ENCODE measurements at places on chromosomes 3 and 15.

GRCh38 chr3:52257911-52258310 is 12.4 kb downstream of the PPM1M start:
- DNase-seq, result no peak

- no peak for DNase-seq
Measured at GRCh38 chr3:129604767-129605166, 1.7 kb downstream of the PLXND1 start.

DNA sequence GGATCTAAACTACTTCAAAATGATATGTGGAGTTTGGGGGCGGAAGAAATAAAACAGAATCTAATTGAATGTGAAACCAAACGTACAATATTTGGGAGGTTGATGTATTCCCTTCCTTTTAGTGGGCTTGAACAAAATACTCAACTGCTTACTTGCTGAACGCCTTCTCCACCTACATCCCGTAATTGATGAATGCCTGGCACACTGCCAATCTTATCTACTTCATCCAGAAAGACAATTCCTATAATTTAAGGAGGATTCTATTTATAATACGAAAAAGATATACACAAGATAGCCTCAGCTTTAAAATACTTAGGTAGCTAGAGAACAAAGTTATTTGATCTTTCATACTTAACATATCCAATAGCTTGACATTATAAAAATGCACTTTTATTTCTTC is 23.1 kb upstream of the PDCD7 start:
- DNase-seq, result no peak

DNA sequence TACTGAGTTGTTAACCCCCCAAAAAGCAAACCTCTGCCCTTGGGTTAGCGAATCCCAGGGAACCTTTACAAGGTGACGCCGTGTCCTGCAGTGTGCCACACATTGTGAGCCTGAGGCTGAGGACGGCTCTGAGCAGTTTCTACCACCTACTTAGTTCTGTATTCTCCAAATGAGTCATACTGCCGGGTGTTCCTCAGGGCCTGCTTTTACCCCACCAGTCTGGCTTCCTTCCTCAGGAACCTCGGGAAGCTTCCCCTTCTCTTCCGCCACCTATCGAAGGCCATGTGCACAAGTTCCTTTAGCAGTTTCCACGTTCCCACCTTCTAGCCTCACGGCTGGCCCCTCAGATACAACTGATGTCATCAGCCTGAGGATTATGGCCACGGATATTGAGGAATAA is 384.0 kb upstream of the TPM1 start:
- no peak for DNase-seq

DNA sequence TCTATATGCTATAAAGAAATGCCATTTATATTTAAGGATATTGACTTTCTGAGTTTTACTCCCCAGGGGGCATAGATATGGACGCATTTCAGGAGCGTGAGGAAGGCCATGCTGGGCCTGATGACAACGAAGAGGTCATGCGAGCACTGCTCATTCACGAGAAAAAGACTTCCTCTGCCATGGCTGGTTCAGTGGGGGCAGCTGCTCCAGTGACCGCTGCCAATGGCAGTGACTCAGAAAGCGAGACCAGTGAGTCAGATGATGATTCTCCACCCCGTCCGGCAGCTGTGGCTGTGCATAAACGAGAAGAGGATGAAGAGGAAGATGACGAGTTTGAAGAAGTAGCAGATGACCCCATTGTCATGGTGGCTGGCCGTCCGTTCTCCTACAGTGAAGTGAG is 38.4 kb downstream of the GTF2E1 start:
- peak; percentile 39 for DNase-seq

DNA sequence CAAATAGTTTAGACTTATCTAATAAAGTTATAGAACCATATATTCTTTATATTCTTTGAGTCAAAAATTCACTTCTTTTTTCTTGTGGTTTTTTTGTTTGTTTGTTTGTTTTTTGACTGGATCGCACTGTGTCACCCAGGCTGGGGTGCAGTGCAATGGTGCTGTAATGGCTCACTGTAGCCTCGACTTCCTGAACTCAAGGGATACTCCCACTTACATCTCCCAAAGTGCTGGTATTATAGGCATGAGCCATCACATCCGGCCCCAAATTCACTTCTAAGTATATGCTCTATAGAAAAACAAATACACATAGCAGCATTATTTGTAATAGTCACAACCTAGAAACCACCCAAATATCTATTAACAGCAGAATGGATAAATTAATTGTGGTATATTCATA is 13.7 kb upstream of the SLTM start:
- no peak for DNase-seq

DNA sequence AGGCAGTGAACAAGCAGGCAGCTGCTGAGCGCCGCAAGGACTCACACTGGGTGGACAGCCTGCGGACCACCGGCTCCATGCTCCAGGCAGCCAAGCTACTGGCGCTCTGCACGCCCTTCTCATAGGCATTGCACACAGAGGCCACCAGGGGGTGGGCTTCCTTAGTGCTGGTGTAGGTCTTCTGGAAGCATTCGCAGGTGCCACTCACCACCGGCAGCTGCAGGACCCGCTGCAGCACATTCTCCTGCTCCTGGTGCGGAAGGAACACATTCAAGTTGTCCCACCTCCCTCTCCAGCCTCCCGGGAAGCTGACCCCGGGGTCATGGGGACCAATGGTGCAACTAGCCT is 6.0 kb downstream of the PLIN1 start:
- no peak for DNase-seq

DNA sequence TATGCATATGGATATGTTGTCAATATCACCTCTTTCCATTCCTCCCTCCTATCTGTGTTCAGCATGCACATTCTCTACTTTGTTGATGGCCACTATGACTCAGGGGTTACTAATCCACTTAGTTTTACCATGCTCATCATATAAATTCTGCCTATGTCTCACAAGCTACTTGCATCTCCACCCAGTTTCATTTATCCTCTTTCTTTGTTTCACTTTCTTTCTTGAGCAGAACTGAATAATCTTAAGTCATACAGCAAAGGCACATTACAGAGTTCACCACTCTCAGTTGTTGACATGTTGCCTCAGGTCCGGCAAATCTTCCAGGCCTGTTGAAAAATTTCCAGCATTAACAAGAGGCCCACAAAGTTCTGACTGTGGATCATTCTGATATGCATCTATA is 71.5 kb downstream of the SSR3 start:
- peak; percentile 72 for DNase-seq

DNA sequence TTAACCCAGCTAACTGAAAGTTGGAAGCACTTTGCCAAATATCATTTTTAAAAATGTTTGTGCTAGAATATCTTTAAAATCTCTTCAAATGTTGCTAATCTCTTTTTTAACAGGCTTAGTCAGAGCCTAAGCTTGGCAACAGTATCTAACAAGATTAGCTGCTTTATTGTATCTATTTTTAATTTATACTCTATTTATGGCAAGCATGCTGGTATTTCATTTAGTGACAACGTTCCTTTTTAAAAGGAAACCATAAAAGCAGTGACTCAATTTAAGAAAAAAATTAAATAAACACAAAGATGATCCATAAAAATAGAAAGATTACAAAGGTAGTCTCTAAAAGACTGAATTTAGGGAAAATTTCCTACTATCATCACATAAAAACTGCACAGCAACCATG is 40.5 kb downstream of the SLC12A6 start:
- no peak for DNase-seq

GRCh38 chr3:25870452-25870851 is 80.6 kb downstream of the OXSM start:
- peak; percentile 6 for DNase-seq

- DNase-seq, result no peak
Measured at GRCh38 chr3:197700095-197700494, 36.6 kb downstream of the RUBCN start.

DNA sequence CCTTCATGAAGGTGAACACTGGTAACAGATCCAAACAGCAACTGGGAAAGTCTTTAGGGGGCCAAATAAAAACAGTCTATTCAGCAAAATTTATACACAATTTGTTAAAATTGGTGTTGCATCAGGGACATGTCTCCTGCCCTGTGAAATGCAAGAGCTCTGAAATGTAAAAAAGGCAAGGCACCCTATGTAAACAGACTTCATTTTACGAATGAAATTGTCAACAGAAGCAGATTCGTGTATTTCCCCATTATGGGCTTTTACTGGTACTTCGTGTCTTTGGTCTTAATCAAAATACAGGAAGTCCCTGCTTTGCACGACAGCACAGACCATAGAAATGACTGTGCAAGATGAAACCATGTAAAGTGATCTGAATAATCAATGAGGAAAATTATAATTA is 127.3 kb upstream of the THBS1 start:
- no peak for DNase-seq

DNA sequence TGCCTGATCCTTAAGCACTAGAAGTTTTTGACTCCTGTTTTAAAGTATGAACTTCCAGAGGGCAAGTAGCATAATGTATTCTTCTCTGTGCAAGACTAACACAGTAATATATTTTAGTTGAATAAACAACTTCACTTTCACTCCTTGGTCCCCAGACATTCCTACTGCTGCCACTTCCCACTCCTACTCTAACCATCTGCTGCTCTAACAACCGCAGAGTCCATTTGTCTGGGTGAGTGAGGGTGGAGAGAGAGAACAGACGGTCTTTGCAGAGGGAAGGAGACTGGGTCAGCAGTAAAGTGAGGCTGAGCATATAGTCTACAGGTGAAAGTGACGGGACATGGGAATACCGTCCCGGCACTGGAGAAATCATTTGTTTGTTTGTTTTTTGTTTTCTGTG is 301.0 kb upstream of the SLCO3A1 start:
- DNase-seq, result no peak

DNA sequence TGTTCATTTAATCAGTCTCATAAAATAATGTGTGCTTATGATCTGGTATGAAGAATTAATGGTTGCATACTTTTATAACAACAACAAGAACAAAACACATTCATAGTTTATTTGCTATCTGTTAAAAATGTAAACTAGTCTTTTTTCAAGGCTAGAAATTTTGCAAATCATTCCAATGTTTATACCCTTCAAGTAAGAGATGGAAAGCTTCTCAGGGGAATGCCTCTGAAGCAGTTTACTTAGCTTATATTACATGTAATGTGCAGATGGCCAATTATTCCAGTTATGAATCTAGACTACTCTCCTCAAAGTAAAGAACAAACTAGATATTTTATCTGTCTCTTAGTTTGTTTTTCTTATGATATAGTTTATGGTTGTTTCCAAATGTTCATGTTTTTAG is 575.4 kb downstream of the NAALADL2 start:
- no peak for DNase-seq

DNA sequence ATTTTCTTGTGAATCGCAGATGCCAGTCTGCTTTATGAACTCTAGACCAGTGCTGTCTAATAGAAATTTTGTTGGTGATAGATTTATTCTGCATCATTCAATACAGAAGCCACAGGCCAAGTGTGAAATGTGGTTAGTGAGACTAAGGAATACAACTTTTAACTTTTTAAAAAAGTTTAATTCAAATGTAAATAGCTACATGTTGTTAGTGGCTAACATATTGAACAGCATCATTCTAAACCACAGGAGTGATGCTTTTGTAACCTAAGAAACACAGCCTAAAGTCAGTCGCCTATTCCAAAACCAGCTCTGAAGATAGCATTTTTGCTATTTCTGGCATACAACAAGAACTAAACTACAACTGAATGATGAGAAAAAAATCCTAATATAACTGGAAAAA is 164.8 kb upstream of the CBLB start:
- DNase-seq, result no peak

- DNase-seq, result no peak
Measured at GRCh38 chr3:135199137-135199536, 404.1 kb downstream of the EPHB1 start.

GRCh38 chr3:183158551-183159006 is 4.0 kb downstream of the LAMP3 start:
- peak; percentile 22 for DNase-seq

- peak; percentile 15 for DNase-seq
Measured at GRCh38 chr3:49387721-49388120, 24.1 kb downstream of the RHOA start.

- DNase-seq, result no peak
Measured at GRCh38 chr15:36584511-36584910, 5.1 kb downstream of the CDIN1 start.

GRCh38 chr3:102478160-102478559 is 43.3 kb downstream of the ZPLD1 start:
- DNase-seq, result no peak

- DNase-seq, result peak; percentile 48
Measured at GRCh38 chr3:36362216-36362615, 18.1 kb upstream of the STAC start.

DNA sequence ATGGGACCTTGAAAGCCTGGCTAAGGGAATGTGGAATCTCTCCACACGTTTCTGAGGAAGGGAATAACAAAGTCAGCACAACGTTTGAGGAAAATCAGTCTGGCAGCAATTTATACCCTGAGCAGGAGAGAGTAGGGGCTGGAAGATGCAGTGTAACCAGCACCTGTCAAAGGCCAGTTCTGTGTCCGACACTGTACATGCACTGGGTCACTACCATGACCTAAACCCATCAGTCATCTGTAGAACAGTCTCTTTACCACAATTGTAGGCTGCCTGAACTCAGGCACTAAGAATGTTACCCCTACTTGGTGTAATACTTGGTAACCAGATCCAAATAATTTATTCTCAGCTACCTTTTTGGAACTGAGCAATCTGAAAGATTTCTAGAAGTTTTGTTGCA is 113.4 kb downstream of the FEZF2 start:
- no peak for DNase-seq

- DNase-seq, result no peak
Measured at GRCh38 chr3:157166561-157166960, 6.6 kb upstream of the CCNL1 start.

- no peak for DNase-seq
Measured at GRCh38 chr3:172334671-172335207, 113.5 kb downstream of the GHSR start.

DNA sequence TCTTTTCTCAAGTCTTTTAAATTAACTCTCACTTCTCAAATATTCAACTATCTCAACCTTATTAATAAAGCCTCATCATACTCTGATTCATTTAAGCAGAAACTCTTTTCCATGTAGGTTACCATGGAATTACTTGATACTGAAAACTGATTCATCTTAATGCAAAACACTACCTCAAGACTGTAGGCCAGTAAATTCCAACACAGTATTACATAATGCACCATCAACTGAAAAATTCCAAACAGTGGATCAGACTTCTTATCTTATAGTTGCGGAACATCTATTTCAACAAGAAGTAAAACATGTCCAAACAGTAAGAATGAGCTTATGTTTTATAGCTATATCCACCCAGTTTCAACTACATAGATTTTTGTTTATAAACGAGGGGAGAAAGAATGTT is 124.5 kb downstream of the PEAK1 start:
- DNase-seq, result peak; percentile 59

- no peak for DNase-seq
Measured at GRCh38 chr15:29970402-29970695, 112.4 kb upstream of the GOLGA8J start.

GRCh38 chr3:125219261-125219701 is 6.7 kb upstream of the SLC12A8 start:
- no peak for DNase-seq
